ENCODE measurements at places on chromosomes 7 and 10. TPM values are rescaled to one million over a fixed set of nuclear protein-coding genes. Genes with fewer than 3 reads are reported as not detected.

GRCh38 chr10:69890065-69890847 is 88.5 kb downstream of the COL13A1 start:
- no peak for DNase-seq

DNA sequence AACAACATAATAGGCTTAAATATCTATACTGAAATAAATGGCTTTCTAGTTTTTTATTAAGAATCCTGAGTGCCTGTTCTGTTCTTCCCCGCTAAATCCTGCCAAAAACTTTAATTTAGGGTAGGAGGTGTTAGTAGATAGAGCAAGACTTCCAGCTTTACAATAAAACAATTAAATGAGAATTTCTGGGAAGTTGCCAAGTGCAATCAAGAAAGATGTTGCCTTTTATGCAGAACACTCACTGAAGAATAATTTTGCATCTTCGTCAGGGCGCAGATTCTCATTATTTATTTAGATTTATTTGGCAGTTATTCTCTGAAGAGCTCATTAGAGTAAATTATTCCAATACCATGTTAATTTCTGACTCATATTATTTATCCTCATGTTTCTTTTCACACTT is 103.2 kb upstream of the GPR141 start:
- no peak for DNase-seq

DNA sequence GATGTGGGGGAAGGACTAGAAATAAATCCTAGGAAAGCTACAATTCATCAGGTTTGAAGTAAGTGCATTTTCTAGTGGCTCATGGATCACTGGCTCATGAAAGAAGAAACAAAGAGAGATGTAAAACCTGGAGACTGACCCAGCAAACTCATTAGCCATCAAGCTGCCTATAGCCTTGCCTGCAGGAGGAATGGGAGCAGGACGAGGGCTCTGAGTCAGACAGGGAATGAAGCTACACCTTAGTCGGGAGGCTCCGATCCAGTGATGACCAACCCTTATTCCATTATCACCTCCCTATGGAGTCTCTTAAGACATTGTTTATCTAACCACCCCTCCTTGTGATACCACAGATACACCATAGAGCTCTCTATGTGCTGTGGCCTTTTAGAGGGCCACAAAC is 112.5 kb upstream of the WDR11 start:
- DNase-seq = no peak

DNA sequence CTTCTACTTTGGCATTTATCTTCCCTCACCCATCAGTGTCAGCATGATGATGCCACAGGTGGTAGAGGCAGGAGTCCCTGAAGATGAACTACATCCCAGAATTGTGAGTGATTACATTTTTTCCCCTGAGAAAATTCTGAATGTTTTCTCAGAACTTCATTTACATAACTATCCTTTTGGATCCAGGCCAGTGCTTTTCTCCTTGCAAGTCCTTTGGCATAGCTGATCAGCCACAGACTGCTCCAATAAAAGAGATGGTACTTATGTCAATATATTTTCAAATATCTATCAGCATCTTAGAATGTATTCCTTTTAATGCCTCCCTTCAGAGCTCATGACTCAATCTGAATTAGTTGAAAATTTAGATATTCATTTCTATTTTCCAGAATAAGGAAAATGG is 135.5 kb downstream of the IQUB start:
- DNase-seq = no peak

GRCh38 chr7:95811846-95812445 is 39.6 kb downstream of the DYNC1I1 start:
- no peak for DNase-seq

DNA sequence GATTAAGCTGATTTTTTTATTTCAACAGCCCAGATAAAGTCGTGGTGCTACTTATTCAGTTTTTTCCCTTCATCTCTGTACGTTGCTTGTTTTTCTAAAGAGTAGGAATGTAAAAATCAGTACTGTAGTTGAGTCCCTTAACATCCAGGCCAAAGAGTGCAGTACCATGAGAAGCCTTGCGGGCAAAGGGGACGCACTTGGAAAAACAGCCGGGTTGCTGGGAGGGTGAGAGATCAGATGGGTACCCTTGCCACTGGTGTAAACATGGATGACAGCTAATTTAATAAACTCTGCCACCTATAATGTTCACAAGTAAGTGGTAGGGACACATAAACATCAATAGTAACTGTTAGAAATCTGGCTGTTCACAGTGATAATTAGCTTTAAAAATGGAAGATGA is 175.9 kb downstream of the POU6F2 start:
- no peak for DNase-seq

DNA sequence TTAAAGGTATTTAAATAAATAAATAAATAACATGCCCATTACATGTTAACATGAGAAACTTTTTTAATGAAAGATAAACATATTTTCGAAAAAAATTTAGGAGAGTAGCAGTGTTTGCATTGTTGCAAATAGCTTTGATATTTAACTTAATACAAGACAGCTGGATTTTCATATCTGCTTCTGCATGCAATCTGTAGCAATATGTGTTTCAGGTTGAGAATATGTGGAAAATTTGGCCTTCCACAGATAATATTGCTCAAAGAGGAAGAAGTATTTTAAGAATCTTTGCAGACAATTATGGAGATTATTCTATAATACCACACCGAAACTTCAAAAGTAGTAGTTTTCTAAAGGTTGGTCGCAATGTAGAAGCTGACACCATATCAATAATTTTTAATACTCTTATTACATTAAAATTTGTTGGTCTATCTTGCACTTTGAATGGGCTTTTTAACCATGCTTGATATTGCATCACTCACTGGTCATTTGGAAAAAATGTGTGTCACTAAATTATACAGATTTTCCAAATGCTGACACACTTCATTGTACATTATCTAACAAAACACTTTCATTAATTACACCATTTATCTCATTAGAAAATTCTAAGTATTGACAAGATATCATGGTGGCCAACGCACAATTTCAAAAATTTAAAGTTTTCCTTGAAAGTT is 229.8 kb upstream of the HDAC9 start:
- DNase-seq = no peak

DNA sequence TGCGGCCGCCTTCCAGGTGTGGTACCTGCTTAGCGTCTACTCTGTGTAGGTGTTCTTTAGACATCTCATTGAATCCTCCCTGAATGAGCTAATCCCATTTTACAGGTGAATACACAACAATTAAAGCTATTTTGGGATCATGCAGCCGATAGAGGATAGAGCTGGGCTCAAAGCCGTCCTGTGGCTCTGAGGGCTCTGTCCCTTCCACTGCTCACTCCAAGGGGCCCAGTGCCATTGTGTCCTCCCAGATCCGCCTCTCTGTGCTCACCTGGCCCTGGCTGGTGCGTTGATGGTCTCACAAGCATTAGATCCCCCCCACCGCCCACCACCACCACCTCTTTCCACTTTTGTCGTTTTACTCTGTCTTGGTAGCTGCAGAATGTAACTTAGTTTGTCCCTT is 13.1 kb downstream of the NPTX2 start:
- no peak for DNase-seq

DNA sequence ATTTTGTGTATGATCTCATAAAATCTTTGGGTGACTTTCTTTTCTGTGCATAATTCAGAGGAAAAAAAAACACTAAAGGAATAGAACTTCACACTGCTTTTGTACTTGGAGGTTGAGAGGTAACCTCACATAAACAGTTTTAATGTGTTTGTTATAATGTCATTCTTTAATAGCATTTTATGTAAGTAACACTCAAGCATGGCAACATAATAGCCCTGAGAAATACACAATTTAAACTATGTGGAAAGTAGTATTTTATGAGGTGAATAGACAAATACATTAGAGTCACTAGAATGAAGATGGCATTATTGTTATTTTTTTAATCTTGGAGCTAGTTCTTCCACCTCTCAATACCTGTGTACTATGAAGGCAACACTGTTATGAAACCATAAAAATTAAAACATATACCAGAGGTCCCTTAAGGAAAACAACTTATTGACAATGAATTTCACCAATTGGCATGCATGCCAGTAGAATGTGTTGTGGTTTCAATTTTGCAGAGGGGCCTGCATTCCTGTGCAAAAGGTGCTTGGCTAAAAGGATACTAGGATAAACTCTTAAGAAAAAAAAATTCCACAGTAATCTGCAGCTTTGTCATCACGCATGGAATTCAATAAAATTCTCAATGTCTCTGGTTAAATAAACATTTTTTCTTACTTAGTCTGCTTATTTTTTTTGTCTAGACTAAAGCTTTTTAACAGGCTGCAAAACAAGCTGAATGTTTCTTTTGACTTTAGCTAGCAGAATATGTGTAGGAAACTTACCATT is 102.5 kb downstream of the CD36 start:
- DNase-seq = no peak

- no peak for DNase-seq
Observed at GRCh38 chr10:58782876-58783851, 270.5 kb downstream of the BICC1 start.

DNA sequence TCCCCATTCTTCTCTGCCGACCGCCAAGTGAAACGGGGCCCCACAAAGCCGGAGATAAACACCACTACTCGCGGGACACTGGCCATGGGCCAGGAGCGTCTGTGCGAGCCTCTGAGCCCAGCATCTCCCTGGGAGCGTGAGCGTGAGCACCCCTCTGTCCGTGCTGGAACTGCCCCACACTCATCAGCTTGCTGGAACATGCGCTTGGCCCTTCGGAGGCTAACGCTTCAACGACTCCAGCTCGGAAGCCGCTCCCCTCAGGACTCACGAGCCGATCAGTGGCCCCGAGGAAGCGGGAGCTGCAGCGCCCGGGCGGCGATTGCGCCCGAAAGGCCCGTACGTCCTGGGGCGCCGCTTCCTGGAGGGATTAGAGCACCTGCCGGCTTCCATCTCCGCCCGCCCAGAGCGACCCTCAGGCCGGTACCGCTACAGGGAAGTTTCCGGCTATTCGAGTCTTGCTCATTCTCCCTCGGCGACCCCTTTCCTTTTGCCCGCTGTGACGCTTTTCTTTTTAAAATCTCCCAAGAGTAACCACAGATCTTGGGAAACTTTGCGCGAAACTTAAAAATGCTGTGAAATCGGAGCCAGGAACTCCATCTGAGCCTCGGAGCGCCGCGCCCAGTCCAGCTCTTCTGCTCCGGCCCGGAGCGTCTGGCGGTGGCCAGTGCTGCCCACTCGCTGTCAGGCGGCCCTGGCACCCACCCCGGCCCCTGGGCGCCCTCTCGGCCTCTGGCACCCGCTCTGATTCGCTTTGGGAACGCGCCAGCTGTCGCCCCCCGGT is 1.0 kb downstream of the TLL2 start:
- peak; percentile 51 for DNase-seq

DNA sequence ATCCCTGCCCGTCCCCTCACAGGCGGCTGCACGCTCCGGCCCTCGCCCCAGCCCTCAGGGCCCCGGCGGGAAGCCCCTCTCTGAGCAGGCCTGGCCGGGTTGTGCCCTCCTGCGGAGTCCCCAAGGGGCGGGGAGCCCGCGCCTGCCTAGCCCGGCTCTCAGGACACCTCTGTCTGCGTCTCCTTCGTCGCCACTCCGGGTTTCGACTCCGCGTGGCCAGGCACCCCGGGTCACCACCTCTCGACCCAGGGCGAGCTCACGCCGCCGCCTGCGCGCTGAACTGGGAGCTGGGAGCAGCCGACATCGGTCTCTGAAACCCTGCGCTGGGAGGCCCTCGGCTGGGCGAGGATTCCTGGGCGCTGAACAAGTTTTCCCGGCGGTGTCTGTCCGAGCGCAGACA is 6.2 kb upstream of the OGDHL start:
- DNase-seq = no peak

DNA sequence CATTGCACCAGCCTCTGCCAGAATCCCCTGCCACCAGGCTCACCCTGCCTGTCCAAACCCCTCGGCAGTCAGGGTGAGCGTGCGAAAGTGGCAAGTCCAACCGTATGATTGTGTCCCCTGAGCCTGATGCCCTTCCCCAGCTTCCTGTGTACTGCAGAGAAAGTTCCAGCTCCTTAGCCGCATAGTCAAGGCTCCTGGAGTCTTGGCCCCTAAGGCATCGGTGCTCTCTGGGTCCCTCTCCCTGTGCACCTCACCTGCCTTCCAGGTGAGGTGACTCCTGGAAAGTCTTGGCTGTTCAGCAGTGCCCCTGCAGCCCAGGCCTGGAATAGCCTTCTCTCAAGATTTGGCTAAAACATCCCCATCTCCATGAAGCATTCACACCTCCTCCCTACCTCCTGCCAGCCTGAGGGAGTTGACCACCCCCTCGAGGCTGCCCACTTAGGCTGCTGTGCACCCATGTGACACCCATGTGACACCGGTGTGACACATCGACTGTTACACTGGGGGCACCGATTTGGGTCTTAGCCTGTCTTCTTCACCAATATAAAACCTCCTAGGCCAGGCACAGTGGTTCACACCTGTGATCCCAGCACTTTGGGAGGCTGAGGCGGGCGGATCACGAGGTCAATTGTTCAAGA is 56.1 kb upstream of the ELN start:
- no peak for DNase-seq

GRCh38 chr10:30088178-30088577 is 28.8 kb upstream of the JCAD start:
- DNase-seq = no peak

MYOZ1 gene
- not detected for polyA plus RNA-seq

TACC2 gene
- polyA plus RNA-seq = not detected

NEURL1 gene
- polyA plus RNA-seq = 0.57 TPM

OPALIN gene
- not detected for polyA plus RNA-seq

TMEM270 gene
- polyA plus RNA-seq = not detected

NUB1 gene
- polyA plus RNA-seq = 55.0 TPM

UCN3 gene
- polyA plus RNA-seq = not detected

AKR1E2 gene
- not detected for polyA plus RNA-seq

CRHR2 gene
- polyA plus RNA-seq = not detected

PDE6C gene
- not detected for polyA plus RNA-seq
